ENCODE measurements at places on chromosomes 12 and 14.

GRCh38 chr14:75825147-75825592 lies 156.6 kb downstream of the TGFB3 start:
- no peak for DNase-seq

DNA sequence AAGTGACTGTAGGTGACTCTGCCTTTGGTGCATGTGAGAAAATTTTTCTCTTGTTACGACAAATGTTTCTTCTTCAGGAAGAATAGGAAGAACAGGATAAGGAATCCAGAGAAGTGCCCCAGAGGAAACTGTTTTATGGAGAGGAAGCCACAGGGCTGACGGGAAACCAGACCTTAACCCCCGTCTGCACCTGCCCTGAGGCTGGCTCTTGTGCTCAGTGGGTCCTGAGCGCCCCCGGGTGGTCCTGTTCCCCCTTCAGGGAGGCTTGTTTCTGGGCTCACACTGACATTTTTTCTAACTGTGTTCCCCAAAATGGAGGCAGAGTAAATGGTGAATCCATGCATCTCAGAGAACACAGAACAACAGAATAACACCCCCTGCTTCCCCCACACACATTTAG lies 691.8 kb downstream of the TMEM121 start:
- no peak for DNase-seq

DNA sequence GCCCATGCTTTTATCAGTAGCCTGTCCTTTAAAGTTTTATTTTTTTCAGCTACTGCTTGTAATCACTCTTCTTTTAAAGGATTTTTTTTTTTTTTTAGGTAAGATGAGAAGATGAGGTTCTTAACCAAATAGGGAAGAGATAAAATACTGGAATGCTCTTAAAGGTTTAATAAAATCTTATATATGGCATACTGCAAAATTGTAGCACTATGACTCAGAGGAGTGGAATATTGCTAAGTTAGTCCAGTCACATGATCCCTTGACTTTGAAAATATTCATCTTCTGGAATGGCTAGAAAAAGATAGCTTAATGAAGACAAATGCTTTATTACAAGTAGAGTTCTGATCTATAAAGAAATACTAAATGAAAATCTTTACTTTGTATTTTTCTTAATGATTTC lies 116.6 kb downstream of the NAV3 start:
- no peak for DNase-seq

GRCh38 chr14:85853996-85854526 lies 324.1 kb downstream of the FLRT2 start:
- peak; percentile 23 for DNase-seq

DNA sequence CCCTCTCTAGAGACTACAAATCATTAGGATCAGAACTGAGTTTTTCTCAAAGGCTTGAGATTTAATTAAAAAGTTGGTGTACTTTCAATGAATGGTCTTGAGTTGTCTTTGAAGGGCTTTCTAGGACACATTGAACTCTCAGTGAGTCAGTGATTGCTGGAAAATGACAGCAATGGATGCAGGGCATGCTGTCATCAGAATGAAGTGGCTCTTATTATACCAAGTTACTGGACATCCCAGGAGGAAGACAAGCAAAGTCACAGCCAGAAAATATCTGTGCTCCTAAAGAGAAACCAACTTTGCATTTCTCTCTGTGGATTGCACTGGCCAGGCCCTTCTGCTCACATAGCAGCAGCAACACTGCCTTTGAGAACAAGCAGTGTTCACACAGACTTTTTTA lies 112.6 kb downstream of the PRIMA1 start:
- no peak for DNase-seq

DNA sequence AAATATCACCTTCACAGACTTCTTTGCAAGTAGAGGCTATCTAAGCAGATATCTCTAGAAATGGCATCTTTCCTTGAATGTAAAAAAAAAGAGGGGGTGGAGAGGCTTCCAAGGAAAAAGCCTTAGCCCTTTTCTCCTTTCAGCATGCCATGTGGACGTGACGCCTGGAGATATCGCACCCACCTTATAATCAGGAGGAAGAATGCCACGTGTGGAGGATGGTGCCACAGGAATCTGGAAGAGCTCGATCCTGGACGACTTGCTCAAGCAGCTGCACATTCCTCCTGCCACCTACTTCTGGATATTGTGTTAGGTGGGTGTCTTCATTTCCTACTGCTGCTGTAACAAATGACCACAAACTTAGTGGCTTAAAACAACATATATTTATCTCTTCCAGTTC lies 203.6 kb downstream of the NUAK1 start:
- no peak for DNase-seq

DNA sequence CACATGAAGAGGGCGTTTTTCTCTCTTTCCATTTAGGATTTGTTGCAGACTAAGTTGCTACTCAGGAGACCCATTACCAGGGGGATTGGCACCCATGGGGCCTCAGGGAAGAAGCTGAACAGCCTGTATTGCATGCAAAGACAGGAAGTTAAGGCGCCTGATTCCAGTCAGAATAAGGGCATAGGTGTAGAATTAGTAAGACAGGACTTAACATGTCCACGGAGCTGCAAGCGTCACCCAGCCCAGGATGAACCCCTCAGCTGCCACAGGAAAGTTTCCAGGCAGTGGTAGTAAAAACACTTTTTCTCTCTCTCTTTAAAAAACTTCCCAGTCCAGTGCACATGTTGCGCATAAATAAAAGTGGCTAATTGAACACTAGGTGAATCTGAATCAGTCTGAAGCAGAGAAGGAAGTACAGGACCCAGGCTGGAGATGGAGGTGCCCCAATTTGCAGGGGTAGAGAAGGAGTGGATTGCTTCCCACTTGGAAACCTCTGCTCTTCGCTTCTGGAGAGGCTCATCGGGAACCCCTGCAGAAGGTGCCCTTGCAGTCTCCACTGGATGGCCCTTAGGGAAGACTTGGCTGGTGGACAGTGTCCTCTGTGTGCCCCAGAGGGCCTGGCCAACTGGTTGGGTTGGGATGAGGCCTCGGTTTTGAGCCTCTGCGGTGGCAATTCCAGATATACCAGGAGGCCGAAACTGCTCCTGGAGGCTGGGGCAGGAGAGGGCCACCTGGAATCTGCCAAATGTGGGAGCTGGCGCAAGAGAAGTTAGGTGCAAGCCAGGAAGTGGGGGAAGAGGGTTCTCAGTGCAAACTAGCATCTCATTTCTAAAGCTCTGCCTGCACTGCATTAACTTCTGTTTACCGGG lies 10.7 kb upstream of the TBX3 start:
- DNase-seq: peak; percentile 52

DNA sequence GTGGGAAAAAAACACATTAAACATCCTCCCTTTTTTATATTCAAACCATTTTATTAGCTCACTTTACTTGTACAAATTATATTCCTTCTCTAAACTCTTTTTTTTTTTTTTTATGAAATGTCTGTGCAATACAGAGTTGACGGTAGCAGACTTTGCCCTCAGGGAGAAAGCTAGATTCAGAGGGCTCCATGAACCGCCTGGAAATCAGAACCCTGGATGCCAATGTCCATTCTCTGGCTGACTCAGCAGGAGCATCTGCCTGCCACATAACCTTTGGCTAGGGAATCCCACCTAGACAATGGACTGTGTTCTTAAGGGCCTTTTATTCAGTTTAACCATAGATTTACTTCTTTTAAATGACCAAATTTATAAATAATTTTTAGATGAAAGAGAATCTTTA lies 467.0 kb downstream of the MDGA2 start:
- DNase-seq: no peak
